GM12878 (cell line): ENCODE measurements at places on chromosomes 7 and 10. TPM values are rescaled to one million over a fixed set of nuclear protein-coding genes. Genes with fewer than 3 reads are reported as not detected.

Gene C10orf143
- total RNA-seq = 2.5 and 2.8 TPM in 2 replicates

Gene SLC26A5
- total RNA-seq = not detected in 2 replicates

Gene HOXA7
- not detected in 2 replicates for total RNA-seq

Gene LRIT1
- not detected in 2 replicates for total RNA-seq

DNA sequence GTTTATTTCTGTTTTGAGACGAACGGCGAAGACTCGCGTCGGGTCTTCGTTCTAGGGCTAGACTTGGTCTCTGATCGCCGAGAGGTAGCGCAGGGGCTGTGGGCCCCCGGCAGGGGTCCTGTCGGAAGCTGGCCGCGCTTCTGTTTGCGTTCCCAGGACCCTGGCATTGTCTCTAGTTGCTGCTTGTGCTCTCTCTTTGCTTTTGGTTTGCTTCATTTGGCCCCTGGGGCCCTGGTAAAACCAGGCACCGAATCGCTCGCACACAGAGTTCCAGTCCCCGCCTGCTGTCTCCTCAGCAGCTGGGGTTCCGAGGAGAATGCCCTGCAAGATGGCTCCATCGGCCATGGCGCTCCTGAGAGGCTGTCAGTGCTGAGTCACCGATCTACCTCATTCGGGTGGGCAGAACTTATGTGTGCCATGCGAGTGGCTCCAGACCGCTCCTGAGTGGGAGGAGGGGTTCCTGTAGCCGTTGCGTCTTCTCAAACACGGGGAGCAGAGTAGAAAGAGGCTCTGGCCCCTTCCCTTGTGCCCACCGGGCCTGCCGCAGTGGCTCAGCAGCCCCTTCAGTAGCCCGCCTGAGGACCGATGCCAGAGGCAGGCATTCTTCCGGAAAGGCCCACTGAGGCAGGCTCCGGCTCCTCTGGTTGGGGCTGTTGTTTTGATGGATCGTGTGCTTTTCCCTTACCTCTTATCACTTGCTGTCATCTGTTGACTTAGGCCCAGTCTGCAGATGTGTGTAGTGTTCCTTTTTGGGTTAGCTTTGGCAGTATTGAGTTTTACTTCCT lies 826 bp downstream of the CHPF2 start:
- DNase-seq = no peak
- no peaks in the 10 kb centered on the region; the same call in 1 of the 2 replicates for H3K36me3 ChIP-seq
- peak overlapping the region; percentile 88 for H3K27ac ChIP-seq
- no peaks in the 10 kb centered on the region for H3K27me3 ChIP-seq
- peak overlapping the region; percentile 86 for H3K4me3 ChIP-seq
- peaks cover 5% of the 10 kb centered on the region; the same call in 1 of the 2 replicates for H3K4me1 ChIP-seq

GRCh38 chr10:86221442-86222335 lies 144.9 kb downstream of the GRID1 start:
- H3K4me3 ChIP-seq = no peak overlapping the region
- H3K4me1 ChIP-seq = peaks cover 10% of the 10 kb centered on the region
- H3K36me3 ChIP-seq = no peaks in the 10 kb centered on the region
- no peak overlapping the region for H3K27ac ChIP-seq
- DNase-seq = no peak
- H3K27me3 ChIP-seq = 0 out of 2 replicates have a peak, but pooled peaks cover 4% of the 10 kb centered on the region

GRCh38 chr10:123480845-123481244 lies 185.3 kb upstream of the GPR26 start:
- H3K4me3 ChIP-seq = no peak overlapping the region
- H3K27me3 ChIP-seq = no peaks in the 10 kb centered on the region
- H3K4me1 ChIP-seq = peaks cover 19% of the 10 kb centered on the region
- H3K36me3 ChIP-seq = no peaks in the 10 kb centered on the region; the same call in 1 of the 2 replicates
- H3K27ac ChIP-seq = no peak overlapping the region

- DNase-seq = no peak
- no peak overlapping the region for H3K4me3 ChIP-seq
- no peaks in the 10 kb centered on the region for H3K36me3 ChIP-seq
- peaks cover 11% of the 10 kb centered on the region for H3K4me1 ChIP-seq
Measured at GRCh38 chr10:70348228-70348850, 34.1 kb downstream of the LRRC20 start.

DNA sequence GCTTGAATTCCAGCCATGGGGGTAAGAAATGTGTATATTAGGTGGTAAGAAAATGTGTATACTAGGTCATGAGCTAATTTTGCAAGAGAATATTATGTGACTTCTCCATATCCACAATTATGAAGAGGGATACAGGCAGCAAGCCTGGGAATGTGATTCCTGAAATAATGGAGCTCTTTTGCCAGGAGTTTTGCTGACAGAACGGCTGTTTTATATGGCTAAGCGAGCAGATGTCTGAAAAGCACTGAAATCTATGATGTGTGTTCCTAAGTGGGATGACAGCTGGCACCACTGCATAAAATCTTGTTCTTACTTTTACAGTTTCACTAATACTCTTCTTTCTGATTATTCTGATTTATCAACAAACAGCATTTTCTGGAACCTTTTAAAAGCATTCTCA lies 386.0 kb upstream of the HPS1 start:
- no peak overlapping the region for H3K27ac ChIP-seq
- no peak for DNase-seq
- H3K36me3 ChIP-seq = no peaks in the 10 kb centered on the region
- H3K27me3 ChIP-seq = no peaks in the 10 kb centered on the region
- H3K4me3 ChIP-seq = no peak overlapping the region

DNA sequence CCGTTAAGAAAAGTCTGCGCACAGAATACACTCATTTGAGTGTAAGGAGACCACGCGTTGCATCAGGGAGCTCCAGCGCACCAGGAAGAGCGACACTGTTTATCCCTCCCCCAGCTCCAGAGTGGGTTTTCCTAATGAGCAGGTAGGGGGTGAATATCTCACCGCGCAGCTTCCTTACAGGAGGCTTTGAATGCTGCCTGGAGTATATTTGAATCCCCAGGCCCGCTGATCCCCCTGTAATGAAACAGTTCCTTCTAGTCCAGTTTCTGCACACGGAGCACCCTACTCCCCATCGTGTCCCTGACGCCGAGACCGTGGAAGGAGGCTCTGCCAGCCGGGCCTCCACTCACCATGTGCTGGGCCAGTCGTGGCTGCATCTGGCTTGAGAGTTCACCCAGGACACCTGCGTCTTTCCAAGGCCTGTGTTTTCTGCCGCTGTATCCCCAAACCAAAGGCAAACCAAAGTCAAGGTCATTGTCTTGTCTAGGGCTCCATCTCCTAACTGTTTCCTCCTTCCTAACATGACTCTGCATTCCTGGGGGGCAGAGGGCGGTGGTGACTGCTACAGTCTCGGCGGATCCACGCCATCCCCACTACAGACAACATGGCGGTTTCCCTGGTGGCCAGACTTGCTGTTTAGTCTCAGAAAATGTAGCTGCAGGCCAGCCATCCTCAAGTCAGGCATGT lies 167.8 kb downstream of the USP6NL start:
- H3K27ac ChIP-seq = no peak overlapping the region
- DNase-seq = no peak
- no peak overlapping the region for H3K4me3 ChIP-seq
- H3K27me3 ChIP-seq = no peaks in the 10 kb centered on the region
- H3K36me3 ChIP-seq = no peaks in the 10 kb centered on the region
